ENCODE measurements at places on chromosomes 5 and 9.

GRCh38 chr9:14524873-14525515 lies 168.2 kb downstream of the ZDHHC21 start:
- DNase-seq, result no peak

DNA sequence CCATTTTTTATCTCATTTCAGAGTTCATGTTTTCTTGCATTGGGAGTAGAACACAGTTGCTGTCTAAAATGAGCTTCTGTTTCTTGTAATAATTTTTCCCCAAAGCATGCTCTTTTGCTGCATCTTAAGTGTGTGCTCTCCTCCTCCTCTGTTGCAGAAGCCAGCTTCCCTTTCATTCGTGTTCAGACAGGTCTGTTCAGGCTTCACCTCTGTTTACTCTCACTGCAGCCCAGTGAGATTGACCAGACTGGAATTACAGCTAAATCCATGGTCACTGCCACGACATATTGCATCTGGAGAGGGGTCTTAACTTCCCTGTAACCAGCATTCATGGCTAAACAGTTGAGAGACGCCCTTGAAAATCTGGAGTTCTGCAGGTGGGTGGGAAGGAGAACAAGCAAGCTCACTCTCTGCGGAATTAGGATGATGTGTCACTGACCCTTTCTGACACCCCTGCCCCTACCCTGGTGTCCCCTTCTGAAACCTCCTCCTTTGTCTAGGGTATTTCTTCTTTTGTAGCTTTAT lies 223.2 kb downstream of the FSTL4 start:
- DNase-seq, result no peak

DNA sequence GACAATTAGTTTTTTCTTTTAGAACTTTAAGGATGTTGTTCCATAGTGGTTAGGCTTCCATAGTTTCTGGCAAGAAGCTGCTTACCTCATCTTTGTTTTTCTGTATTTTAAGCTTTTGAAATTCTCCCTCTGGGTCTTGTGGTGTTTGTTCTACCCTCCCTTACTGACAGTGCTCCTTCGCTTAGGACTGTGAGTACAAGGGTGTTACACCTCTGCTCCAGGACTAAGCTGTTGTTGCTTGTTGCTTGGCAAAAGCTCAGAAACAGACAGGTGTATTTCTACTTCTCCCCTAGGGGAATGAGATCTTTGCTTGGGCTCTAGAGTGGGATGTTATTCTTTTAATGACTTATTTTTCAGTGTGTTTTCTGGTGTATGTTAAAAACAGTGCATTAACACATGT lies 225.2 kb downstream of the WDR70 start:
- DNase-seq, result no peak

GRCh38 chr5:1067141-1068121 lies 44.4 kb downstream of the SLC12A7 start:
- DNase-seq, result no peak

- DNase-seq, result no peak
Observed at GRCh38 chr5:82748688-82749460, 328.3 kb downstream of the TMEM167A start.

DNA sequence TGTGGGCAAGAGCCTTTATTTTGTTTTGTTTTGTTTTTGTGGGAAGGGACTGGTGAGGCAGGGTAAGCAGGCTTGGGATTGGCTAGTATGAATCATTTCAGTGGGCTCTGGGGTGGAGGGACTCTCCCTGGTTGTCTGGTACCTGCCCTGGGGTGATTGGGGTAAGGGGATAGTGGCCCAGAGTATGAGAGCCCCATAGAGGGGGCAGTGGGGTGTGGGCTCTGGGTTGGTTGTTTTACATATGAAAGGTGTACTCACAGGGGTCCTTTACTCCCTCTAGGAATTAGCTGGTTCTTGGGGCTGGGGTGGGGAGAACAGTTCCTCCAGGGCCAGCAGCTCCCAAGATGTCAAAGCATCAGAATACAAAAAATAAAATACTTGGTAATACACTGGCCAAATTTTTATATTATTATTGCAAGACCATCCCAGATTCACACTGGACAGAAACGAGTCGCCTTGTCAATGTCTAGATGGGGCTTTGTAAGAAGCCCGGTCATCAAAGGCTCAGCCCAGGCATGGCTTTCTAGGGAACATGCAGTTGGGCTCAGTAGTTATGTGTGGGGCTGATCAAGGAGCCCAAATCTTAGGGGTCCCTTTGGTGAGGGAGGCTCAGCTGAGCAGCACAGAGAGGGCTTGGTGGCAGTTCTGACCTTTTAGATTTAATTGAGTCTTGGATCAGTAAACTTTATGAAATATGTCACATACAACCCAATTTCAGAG lies 190.5 kb downstream of the NXNL2 start:
- no peak for DNase-seq

DNA sequence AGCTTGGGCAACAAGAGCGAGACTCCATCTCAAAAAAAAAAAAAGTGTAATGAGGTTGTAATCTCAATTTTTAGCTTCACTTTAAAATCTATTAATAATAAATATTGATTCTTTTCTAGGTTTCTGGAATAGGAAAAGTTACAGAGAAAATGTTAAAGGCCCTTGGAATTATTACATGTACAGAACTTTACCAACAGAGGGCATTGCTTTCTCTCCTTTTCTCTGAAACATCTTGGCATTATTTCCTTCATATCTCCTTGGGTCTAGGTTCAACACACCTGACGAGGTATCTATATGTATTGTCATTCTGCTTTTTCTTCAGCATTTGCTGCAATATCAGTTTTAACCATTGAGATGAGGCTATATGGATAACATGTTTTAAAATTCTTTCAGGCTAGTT lies 26.6 kb upstream of the ANKDD1B start:
- no peak for DNase-seq

- no peak for DNase-seq
Observed at GRCh38 chr9:78932849-78933627, 636.1 kb downstream of the PSAT1 start.

DNA sequence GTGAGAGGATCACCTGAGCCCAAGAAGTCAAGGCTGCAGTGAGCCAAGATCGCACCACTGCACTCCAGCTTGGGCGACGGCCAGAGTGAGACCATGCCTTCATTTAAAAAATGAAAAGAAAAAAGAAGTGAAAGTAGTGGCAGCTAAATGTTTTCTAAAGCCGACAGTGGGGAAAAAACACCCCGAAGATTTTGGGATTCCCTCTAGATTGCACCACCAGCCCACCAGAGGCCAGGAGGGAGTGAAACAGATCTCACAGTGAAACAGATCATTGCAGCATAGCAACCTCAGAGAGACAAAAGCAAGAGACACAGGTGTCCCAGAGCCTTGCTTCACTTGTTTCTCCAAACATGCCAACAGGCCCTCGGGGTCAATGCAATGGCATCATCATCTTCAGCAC lies 156.8 kb downstream of the PAX5 start:
- DNase-seq, result no peak

- no peak for DNase-seq
Observed at GRCh38 chr5:116088062-116088461, 3.2 kb downstream of the COMMD10 start.

DNA sequence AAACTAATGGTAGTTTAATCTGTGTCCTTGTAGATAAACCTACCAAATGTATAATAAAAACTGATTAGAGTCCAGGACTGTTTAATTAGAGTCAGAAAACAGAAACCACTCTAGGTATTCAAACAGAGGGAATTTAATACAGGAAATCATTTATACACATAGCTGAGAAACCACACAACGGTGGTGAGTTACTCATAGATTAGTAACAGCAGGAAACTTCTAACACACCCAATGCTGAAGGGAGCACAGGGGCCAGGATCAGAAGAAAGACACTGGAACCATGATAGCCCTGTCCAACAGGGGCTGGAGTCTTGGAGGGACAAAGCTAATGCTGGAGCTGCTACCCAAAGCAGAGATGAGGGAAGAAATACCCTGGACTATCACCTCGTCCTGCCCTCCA lies 321.0 kb downstream of the ACTL7B start:
- no peak for DNase-seq

DNA sequence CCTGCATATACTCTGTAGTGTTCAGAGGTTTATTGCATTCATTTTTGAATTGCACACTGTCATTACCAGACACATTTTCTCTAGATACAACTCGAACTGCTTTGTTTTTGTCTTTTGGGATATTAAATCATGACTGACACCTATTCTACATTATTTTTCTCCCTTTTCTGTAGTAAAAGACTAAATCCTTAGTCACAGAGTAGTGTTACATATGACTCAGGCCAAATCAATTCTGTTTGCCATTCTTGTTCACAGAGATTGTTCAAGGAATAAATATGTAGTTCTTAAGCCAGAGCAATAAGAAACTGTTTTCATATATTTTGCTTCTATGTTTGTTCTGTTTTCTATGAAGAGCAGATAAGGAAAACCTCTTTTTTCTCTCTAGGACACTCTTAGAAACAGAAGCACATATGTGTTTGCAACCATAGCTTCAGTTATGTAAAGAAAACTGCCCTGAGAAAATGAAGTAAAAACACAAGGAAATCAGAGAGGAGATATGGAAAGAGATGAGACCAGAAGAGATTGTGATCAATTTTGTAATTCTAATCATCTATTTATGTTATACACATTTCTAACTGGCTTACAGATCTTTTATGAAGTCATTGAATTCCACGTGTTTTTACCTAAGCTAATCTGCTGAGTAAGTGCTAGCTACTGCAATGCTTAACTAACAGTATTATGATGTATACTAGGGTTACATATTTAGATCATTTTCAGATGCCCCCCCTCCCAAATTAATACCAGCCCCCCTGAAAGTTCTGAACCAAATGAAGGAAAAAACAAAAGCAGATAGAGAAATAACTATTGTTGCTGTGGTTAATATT lies 1995.6 kb upstream of the CDH6 start:
- DNase-seq, result no peak

GRCh38 chr5:109994135-109994534 lies 304.4 kb downstream of the MAN2A1 start:
- DNase-seq, result no peak

- no peak for DNase-seq
Observed at GRCh38 chr5:140083120-140083519, 30.8 kb upstream of the PURA start.

DNA sequence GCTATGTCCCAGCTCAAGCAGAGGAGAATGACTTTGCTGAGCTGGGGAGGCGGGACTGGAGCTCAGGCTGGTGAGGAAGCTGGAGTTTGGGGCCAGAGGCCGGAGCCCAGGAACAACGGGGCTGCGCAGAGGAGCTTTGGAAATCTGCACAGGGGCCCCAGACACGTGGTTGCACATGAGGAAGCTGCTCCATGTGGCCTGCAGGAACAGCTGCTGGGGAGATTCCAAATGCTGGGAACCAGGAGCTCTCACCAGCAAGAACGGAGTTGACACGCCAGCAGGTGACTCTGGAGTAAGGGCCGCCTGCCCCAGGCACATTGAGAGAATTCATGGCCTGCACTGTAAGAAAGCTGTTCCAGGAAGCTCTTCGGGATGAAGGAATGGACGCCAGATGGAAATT lies 91.0 kb downstream of the OLFM1 start:
- no peak for DNase-seq

- no peak for DNase-seq
Observed at GRCh38 chr9:100459963-100460362, 13.0 kb upstream of the TMEFF1 start.

DNA sequence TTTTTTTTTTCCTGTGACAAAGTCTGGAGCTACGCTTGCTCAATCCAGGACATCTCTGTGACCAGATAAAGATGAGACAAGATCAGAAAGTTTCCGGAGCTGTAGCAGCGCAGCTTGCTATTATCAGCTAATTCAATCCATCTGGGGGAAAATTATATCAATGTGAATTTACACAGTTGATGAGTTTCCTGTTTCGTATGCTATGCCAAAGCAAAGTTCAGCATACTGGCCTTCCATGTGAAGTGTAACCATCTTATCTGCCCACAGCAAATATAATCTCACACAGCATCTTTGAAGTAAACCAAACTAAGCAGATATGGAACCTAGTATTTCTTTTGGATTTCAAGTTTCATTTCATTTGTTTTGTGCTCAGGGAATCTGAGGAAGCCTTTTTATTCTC lies 1767.7 kb downstream of the EFNA5 start:
- no peak for DNase-seq

GRCh38 chr9:121817476-121817875 lies 166.0 kb downstream of the DAB2IP start:
- DNase-seq, result no peak

GRCh38 chr9:113012492-113012891 lies 500 bp upstream of the ZNF883 start:
- no peak for DNase-seq

DNA sequence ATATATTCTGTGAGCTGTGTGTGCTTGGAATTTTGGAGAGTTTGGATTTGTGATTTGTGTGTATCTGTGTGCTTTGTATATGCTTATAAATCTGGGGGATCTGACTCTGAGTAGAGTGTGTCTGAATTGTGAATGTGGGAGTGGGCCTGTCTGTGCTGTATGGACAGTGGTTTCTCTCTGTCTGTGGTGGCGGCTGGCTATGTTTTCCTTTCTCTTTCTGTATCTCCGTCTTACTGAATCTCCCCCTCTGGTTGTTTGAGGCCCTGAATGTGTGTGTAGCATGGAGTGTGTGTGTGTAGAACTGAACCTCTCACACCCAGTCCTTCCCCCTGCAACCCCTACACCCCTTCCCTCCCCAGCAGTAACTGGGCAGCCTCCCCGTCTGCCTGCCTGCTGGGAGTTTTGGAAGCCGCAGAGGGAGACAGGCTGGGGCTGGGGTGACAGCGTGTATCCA lies 4.7 kb downstream of the CXXC5 start:
- no peak for DNase-seq

DNA sequence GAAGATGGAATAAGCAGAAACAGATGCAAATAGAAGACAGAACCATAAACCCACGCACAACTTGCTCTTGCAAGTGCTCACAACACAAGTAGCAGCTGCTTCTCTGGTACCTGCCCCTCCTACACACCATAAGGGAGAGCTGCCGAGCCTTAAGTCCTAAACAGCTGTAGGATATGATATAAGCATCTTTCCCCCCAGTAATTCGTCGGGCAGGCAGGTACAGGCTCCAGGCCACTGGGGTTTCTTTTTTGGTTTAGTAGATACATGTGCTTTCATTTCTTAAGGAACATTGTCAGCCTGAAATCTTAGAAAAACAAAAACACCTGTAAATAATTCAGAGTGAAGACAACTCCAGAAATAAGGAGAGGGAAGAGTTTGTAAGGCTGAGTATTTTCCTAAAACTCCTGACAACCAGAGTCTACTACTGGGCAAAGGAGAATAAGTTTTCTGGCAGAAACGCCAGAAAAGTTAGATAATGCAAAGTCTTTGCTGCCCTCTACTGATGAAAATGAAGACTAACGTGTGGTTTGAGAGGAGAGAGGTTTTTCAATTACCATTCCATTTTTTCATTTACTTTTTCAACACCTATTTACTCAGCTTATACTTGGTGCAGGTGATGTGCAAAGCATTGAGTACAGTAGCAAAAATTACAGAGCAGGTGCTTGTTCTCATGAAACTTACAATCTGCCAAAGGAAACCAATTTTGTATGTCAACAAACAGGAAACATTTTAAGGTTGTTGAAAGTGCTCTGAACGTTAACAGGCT lies 20.1 kb upstream of the TCERG1 start:
- peak; percentile 56 for DNase-seq

- DNase-seq, result no peak
Observed at GRCh38 chr5:139904816-139905661, 109.4 kb downstream of the PSD2 start.

GRCh38 chr5:156631005-156631404 lies 219.1 kb upstream of the PPP1R2B start:
- DNase-seq, result no peak

GRCh38 chr5:107290780-107291398 lies 379.8 kb downstream of the EFNA5 start:
- DNase-seq, result no peak

Measured in HAP-1 (cell line).